ENCODE measurements at places on chromosomes 5 and 9.
A peak's percentile ranks its signal among the peaks of the same experiment; 100 is the strongest.

DNA sequence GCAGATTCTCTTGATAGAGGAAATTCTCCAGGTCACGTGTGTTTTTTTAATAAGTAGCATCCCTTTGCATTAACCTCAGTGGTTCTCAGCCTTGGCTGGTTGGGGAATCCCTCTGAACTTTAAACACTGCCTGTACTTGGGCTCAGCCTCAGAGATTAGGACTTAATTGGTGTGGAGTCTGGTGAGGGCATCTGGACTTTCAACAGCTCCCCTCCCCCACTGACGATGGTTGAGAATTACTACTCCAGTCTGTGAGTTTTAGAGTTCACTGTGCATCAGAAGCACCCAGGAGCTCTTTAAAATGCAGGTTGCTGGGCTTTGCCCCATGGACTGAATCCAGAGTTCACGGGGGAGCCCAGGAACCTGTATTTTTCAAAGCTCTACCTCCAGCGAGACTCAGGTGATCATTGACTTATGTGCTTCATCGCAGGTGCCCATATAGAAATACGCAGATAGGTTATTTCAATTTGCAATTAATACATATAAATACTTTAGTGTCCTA lies 71.4 kb downstream of the DAPK1 start:
- DNase-seq, result no peak

DNA sequence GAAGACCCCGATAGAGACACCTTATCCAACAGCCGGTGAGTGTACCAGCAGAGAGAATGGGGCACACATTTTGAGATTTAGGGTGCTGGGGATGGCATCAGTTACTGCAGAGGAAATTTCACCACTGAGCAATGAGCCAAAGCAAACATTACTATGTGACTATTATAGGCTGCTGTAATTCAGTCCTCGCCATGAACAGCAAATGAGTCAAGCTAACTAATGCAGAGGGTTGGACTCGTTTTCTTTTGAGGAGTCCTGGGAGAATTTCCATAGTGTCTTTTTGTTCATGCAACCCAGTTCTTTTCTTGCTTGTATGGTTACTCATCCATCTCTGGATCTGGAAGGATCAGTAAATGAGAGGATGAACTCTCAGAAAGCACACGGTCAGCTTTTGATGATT lies 323.8 kb downstream of the PSAT1 start:
- no peak for DNase-seq

DNA sequence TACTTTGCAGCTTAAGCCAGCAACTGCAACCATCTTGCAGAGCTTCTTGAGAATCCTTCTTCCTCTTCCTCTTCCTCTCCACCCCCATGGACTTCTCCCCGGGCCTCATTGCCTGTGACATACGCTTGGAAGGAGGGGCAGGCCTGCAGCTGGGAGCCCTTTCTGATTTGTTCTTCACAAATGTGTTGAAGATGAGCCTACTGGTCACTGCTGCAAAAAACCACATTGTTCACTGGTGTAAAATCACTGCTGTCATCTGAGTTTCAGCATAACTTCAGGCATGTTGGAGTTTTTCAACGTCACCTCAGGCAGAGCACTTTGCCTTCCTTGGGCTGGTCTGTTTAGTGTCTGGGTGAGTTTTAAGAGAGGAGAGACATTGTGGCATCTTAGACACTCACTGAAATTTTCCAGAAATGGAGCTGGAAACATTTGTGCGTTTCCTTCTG lies 7.9 kb downstream of the TJP2 start:
- DNase-seq, result no peak

DNA sequence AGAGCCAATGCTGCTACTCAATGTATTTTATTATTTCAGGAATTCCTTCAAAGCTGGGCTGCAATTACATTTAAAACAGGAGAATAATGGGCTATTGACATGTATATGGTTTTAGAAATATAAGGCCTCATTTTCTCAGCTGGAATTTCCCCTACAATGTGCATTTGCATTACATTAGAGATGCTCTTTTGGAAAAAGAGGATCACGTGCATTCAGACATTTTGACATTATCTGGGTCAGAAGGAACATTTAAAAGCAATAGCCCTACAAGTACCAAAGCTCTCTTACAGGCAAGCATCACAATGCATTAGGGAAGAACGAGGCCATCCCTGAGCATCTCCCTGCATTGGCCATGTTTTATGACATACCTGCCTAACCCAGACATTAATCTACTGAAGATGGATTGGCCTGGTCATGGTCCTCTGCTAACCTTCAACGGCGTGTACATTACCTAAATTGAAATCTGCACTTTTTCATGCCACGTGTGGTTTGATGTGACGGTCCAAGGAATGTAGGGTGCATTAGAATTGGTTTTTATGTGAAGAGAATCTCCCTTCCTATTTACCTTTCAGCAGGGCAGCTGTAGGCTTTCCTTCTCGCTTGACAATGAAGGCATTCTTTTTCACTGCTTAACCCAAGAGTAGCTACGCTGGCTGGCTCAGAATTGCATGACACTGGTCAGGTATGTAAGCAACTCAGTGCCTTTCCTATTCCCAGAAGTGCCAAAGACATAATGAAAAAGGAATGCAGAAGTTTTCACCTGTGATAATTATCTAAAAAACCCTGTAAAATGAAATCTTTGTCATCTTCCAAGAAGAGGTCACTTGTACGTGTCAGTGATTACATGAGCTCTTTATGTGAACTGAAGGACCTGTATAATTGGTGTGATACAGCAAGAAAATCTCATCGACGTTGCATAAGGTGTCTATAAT lies 212.3 kb upstream of the MPDZ start:
- DNase-seq, result no peak

DNA sequence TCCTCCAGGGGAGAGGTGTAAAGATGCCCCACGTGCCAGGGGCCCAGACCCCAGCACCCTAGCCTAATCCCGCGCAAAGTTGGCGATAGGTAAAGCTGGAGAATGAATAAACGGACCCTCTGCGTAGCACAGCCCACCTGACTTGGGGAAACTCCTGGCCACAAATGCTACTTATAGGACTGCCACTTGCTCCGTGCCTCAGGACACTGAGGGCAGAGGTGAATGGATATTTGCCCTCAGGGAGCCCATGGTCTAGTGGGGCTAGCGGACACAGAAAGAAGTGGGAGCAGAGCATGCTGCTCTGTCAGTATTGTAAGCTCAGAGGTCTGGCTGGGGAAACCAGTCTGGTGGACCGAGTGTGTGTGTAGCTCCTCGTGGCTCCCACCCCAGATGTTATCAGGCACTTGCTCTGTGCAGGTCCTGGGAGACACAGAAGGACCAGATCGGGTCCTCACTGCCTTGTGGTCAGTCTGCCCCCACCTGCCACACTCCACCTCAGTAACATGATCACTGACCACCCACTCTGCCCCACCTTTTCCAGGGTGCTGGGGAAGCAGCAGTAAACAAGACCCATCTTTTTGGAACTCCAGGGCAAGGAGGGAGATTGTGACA lies 841 bp downstream of the GRK6 start:
- DNase-seq, result peak; percentile 75

GRCh38 chr5:164326219-164326618 lies 820.8 kb downstream of the MAT2B start:
- no peak for DNase-seq

DNA sequence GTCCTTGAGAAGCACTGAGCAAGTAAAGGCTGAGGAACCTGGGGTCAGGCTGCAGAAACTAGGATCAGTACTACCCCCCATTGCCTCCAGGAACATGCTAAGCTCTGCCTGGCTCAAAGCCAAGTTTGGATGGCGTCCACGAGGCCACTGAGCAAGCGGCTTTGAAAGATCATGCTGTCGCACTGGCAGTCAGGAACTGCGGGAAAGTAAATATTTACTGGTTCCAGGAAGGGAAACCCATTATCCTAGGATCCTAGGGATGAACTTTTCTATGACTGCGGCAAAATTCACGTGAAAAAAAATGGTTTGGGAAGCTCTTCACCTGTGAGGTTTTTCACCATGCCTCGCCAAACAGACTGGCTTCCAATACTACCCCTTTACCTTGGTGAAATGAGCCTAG lies 75.3 kb upstream of the PJA2 start:
- no peak for DNase-seq

- DNase-seq, result no peak
Observed at GRCh38 chr9:120912958-120913646, 13.5 kb downstream of the TRAF1 start.

GRCh38 chr5:32709750-32710549 lies 1.2 kb upstream of the NPR3 start:
- DNase-seq, result peak; percentile 71

GRCh38 chr9:76456202-76456926 lies 2.6 kb upstream of the GCNT1 start:
- DNase-seq, result no peak

DNA sequence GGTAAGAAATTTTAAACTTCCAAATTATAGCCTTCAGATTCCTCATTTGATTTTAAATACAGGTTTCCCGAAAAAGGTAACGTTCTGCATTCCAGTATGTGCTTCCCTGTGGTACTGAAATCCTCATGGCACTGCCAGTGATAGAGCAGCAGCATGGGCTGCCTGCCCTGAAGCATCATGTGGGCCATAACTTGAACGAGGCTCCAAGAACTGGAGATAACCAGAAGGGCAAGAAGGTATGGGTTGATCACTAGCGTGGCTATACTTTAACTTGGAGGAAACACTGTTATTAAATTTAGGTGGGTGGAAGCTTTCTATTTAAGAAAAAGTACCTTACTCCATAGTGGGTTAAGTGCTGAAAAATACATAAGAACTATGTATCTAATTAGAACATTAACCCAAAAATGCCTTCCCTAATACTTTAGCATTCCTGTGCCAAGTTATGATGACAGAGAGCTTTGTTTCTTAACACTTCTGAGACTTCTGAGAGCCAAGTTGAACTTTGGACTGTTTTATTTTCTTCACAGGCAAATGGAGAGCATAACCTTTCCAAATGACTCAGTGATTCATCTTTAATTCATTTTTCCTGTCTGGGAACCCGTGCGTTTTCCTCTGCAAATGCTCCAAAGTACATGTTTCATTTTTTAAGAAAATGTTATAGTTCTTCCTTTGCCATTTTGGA lies 191.5 kb upstream of the GNA14 start:
- no peak for DNase-seq

- no peak for DNase-seq
Observed at GRCh38 chr5:14183187-14183939, 40.2 kb downstream of the TRIO start.

- DNase-seq, result peak; percentile 35
Observed at GRCh38 chr9:93588641-93589609, 12.5 kb downstream of the PHF2 start.

GRCh38 chr5:101796427-101796826 lies 499.7 kb downstream of the SLCO4C1 start:
- no peak for DNase-seq

DNA sequence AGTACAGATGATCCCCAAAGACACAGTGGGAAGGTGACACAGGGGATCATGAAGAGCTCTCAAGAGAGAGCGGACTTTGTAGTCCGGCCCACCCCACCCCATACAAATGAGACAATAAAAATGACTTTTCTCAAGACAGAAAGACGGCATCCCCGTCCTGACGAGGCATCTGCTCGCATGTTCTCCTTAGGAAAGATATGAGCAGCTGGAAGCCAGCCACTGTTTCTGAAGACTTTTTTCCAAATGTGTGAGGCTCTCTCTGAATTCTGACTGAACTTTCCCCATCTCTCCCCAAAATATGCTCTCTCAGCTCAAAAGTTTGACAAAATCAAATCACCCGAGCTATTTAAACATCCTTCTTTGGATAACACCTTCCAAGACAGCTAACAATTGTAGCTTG lies 105.2 kb downstream of the RFK start:
- no peak for DNase-seq

DNA sequence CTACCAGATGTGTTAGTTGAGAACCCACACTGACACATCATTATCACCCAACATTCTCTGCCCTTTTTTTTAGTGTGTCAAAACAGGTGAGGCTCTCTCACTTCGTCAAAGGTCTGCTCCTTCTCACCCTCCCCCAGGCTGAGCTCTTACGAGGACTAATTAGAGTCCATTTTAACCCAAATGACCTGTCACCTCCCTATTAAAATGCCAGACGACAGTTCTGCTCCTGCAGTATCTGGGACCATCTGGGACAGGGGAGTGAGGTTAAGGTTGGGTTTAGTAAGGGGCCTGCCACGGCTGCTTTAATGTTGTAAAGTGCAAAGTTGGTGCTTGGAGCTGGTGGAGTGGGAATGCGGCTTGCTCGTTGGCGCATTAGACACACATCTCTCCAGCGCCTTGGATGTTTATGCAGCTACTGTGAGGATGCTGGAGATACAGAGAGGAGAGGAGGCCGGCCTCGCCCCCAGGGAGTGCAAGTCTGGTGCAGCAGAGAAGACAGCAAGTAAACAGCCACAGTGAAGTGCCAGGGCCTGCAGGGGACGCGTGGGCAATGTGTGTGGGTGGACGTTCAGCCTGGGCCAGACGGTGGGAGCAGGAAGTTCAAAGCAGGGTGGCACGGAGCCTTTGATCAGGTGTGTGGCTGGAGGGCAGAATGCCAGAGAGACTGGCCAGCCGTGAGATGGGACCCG lies 96.2 kb downstream of the C9orf50 start:
- DNase-seq, result no peak

DNA sequence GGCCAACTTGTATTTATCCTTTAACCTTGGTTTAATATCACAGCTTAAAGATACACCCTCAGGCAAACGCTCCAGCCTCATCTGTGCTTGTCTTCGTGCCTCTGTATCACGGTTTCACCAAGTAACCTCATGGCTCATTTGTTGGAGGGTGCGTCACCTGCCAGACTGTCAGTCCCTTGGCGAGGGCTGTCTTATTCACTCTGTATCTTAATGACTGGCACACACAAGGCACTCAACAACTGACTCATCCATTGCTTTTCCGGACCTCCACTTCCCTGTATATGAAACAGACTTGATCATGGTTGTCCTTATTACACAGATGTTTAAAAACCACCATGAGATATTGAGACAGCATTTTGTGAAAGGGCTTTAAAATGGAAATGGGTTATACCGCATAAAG lies 28.0 kb downstream of the LCP2 start:
- no peak for DNase-seq

- no peak for DNase-seq
Observed at GRCh38 chr9:124364141-124364540, 51.1 kb downstream of the PSMB7 start.

- DNase-seq, result no peak
Observed at GRCh38 chr5:27158171-27158570, 119.8 kb upstream of the CDH9 start.

DNA sequence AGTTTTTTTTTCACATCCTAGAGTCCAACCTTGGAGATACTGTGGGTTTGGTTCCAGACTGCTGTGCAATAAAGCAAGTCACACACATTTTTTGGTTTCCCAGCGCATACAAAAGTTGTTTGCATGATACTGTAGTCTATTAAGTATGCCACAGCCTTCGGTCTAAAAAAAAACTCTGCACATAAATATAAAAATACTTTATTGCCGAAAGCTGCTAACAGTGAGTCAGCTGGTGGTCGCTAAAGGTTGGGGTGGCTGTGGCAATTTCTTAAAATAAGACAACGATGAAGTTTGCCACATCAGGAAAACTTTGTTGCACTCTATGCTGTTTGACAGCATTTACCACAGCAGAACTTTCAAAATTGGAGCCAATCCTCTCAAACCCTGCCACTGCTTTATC lies 37.4 kb downstream of the UBQLN1 start:
- no peak for DNase-seq
